Stimulated activated CD8-positive, alpha-beta memory T cell treated with anti-CD3 and anti-CD28 coated beads, Interleukin-4, amount 100 ng/mL, for 48 hours (primary cell): ENCODE measurements at places on chromosomes 1 and 21.

DNA sequence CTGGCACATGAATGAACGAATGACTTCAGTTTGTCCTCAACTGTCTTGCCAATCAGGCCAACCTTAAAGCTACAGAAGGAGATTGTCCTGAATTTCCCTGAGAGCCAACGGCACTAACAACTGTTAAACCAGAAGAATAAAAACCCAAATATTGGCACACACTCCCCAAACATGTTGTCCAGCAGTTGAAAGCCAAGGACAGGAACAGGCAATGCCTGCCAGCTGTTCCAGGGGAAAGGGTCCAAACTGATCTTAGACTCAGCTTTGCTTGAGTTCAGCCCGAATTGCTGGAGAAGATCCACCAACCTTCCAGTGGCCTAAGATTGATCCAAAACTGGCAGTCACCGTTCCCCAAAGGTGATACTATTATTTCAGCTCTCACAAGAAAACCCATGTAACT, 22.4 kb upstream of the AHCTF1 start:
- no peak for DNase-seq

- no peak for DNase-seq
These were observed 41.2 kb downstream of the AHDC1 start for GRCh38 chr1:27562534-27563340.

DNA sequence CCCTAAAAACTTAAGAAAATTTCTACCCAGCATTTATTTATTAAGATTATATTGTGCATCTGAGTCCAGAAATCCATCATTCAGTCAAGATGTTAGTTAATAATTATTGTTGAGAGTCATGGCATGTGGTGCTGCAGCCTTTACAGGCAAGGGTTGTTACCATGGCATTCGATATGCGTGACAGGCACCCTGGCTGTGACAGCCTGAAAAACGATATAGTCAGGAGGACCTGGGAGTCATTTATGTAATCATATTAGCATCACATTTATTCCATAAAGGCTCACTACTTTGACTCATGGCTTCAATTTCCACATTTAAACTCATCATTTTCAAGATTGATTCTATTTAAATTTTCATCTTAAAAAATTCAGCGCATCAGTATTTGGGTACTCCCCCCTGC, 68.0 kb downstream of the CACHD1 start:
- DNase-seq = no peak

- no peak for DNase-seq
These were observed 110.1 kb upstream of the ATP1A1 start for GRCh38 chr1:116262995-116263385.

- DNase-seq = no peak
These were observed 24.8 kb upstream of the ANGPTL3 start for GRCh38 chr1:62572476-62572875.

DNA sequence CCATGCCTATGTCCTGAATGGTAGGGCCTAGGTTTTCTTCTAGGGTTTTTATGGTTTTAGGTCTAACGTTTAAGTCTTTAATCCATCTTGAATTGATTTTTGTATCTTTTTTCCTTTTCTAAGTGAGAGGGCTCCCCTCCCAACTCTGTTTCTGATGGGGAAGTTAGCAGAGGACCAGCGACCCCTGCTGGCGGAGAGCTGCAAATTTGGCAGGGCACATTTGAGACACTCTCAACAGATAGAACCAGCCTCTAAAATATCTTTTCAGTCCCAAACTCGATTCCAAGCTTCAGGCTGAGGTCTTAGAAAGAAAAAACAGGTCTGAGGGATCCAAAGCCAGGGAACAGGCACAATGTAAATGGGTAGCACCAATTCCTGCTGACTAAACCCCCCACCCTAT, 32.5 kb downstream of the LRRC3 start:
- peak; percentile 82 for DNase-seq

- DNase-seq = no peak
These were observed 1040.7 kb upstream of the B3GALT2 start for GRCh38 chr1:194227161-194227560.

DNA sequence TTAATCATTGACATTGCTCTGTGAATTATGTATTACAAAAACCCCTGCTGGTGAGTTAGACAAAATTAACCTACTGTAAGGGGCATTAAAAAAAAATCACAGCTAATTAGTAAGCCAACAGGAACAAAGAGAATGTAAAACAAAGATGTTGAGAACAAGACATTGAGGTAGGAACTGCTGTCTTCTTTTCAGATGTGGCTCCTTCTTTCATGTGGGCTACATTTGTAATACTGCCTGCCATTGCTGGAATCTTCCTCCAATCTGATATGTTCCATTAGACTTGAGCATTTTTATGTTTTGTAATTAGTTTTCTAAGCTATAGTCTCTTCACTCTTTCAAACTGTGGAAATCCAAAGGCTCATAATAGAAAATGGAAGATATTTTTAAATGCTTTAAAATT, 353.0 kb downstream of the ADGRL2 start:
- no peak for DNase-seq

DNA sequence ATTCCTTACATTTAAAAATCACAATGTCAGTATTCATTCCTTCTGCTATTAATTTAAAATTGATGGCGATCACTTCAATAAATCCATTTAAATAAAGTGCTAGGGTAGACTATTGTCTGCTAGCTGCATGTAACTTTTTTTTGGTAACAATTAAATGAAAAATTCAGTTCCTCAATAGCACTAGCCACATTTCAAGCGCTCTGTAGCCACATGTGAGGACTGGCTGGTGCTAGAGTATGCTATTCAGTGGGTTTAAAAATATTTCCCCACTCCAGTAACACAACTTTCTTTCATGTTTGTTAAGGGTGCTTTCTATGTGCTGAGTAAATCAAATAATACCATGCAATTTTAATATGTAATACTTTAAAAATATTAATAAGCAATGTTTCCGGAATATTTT, 108.2 kb downstream of the LTN1 start:
- no peak for DNase-seq

DNA sequence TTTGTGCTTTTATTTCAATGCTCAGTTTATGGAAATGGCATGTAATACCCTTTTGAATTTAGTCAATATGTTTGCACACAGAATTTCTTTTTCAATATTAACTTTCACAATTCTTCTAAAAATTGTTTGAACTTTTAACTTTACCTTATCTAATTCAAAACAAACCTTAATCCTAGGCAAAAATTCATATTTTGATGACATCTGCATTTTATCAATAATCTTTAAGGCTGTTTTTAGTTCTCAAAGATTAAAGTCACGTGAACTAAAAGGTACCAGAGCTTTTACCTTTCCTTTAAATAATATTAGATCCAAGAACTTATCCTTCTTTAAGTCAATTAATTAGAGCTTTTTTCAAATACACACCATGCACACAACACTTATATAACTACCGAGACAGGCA, 218.9 kb upstream of the NCAM2 start:
- no peak for DNase-seq

- DNase-seq = no peak
These were observed 121.1 kb downstream of the EVI5 start for GRCh38 chr1:92663775-92664174.

DNA sequence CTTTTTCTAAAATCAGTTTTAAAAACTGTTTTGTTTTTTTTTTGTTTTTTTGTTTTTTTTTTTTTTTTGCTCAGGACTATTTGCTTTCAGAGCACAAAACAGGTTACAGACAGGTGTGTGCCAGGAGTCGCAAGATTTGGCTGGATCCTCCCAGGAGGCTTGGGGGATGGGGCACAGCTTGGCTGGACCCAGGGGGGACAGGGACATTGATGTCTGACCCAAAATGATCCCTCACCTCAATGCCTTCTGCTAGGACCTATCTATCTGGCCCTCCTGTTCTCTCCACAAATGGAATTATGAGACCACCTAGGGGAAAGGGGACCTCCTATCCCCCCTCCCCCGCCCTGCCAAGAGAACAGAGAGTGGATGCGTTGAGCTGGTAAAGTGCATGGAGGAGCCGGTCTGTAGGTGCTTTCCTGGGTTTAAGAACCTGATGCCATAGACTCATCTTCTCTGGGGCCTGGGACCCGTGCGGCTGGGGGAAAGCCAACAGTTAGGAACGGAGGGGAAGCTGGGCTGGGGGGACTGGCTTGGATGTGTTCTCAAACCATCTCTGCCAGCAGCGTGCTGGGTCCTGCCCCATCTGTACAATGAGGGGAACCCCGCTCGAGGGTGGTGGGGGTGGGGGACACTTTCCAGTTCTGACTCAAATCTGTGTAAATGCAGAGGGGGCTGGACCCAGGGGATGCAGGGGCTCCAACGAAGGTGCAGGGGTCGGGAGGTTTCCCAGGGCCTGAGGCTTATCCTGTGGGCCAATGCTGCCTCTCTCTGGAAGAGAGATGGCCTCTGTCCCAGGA, 28.9 kb downstream of the RUNX3 start:
- peak; percentile 49 for DNase-seq

DNA sequence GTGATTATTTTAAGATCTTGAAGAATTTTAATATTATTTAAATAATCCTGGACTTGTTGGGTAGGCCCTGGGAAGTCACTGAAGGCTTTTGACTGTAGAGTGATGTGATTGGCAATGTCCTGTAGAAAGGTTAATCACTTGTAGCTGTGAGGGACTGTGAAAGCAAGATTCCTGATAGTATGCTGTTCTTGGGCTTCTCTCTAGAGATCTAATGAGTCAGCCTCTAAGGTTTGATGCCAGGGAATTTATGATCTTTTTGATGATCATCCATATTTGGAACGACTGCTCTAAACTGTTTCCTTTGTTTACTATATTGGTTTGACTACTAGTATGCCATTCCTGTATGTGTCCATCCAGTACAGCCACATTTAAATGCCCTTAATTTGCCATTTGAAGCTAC, 56.5 kb downstream of the CAMSAP2 start:
- no peak for DNase-seq

- DNase-seq = no peak
These were observed 2.5 kb upstream of the HLCS start for GRCh38 chr21:36968976-36969375.

GRCh38 chr1:27307874-27308598, 13.9 kb upstream of the TMEM222 start:
- no peak for DNase-seq

DNA sequence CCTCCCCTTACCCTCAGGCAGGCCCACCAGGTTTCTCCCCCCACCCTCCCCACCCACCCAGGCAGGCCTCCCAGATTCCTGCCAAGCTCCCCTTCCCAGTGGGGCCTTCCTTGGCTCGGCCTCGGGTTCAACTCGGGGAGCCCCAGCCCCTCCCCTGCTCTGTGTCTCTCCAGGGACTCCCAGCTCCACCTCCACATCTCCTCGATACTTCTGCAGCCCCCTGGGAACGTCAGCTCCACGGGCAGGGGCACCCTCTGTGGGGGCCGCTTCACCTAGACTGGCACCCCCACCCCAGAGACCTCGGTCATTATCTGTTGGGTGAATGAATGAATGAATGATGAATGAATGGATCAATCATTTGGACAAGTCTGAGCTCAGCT, 775 bp downstream of the MMEL1 start:
- no peak for DNase-seq

DNA sequence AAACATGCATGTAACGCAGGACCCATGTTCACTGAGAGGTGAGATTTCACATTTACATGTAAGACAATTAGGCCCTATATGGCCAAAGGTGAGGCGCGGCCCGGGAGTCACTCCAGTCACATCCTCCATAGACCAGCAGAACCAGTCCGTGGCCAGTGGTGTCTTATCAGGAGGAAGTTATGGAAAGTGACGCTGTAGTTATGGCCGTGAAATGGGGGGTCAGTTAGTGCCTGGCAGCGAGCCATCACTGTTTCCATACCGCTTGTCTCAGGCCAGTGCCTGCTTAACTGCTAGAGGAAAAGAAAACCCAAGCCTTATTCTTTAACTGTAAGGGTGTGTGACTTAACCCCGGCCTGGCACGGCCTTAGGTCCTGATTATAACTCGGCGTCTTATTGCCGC, 6.1 kb downstream of the C1orf159 start:
- no peak for DNase-seq

DNA sequence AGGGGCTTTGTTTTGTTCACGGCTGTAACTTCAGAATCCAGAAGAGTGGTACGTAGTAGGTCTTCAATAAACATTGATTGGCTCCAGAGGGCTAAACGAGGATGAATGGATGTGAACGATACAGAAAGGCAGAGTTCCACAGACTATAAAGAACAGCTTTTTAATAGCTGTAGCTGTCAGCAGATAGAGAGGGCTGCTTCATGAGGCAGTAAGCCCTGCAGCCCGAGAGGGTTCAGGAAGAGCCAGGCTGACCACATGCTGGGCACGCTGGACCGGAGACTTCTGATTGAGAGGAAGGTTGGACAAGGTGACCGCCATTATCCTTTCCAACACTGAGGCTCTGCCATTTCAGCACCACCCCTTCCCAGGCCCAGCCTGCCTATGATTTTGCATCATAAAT, 45.3 kb downstream of the KIRREL1 start:
- no peak for DNase-seq

- DNase-seq = no peak
These were observed 19.0 kb upstream of the MPC2 start for GRCh38 chr1:167955915-167956314.

GRCh38 chr1:238469146-238469631, 578.5 kb upstream of the ZP4 start:
- DNase-seq = no peak

GRCh38 chr1:233777566-233777965, 126.9 kb upstream of the SLC35F3 start:
- DNase-seq = no peak

DNA sequence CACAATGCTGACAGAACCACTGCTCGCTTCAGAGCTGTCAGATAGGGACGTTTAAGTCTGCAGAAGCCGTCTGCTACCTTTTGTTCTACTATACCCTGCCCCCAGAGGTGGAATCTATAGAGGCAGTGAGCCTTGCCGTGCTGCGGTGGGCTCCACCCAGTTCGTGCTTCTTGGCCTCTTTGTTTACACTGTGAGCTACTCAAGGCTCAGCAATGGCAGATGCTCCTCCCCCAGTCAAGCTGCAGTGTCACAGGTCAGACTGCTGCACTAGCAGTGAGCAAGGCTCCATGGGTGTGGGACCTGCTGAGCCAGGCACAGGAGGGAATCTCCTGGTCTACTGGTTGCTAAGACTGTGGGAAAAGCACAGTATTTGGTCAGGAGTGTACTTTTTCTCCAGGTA, 47.1 kb downstream of the LEPR start:
- DNase-seq = no peak

GRCh38 chr1:241479294-241479693, 40.3 kb downstream of the FH start:
- DNase-seq = no peak
